H7 (cell line): ENCODE measurements at places on chromosomes 6 and 20.

GRCh38 chr6:98759459-98759858 is 74.9 kb upstream of the POU3F2 start:
- no peak for DNase-seq

DNA sequence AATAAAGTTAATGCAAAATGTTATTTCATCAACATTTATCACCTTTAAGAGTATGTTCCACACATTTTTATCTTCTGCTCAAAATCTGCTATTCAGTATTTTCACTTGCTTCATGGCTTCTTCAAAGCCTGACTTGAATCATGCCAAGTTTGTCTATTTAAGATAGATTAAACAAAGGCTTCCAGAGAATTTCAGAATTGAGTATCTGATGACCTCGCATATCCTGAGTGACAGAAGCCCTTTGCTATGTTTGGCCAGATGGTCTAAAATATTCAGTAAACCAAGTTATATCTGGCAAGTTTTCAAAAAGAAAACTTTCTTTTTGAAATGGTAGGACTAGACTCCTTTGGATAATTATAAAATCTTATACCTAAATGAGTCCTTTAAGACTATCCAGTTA is 348.9 kb upstream of the KCNQ5 start:
- DNase-seq, result no peak

DNA sequence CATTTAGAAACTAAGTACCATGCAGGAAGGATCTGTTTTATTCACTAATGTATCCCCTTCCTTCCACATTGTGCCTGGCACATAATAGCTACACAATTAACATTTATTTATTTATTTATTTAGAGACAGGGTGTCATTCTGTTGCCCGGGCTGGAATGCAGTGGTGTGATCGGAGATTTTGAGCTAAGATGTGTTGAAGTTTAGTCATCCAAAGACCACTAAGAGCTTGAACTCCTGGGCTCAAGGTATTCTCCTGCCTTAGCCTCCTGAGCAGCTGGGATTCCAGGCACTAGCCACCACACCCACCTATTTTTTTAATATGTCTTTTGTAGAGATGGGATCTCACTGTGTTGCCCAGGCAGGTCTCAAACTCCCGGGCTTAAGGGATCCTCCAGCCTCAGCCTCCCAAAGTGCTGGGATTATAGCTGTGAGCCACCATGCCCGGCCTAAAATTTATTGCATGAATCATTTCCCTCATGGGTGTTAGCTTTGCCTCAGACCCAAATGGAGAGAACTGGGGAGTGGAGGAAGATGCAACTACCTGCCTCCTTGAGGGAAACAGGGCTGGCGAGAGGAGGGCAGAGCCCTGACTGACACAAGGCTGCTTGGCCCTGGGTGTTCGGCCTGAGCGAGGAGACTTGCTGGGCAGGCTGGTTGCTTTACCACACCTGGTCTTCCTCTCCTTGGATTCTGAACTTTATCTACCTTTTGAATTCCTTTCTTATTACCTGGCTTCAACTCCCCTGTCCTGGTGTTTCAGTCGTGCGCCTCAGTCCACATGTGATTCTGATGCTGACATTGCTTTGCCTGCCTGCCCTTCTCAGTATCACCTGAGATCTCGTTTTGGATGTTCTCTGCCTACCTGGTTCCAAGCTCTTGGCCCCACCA is 1.7 kb upstream of the DYNLT1 start:
- no peak for DNase-seq

DNA sequence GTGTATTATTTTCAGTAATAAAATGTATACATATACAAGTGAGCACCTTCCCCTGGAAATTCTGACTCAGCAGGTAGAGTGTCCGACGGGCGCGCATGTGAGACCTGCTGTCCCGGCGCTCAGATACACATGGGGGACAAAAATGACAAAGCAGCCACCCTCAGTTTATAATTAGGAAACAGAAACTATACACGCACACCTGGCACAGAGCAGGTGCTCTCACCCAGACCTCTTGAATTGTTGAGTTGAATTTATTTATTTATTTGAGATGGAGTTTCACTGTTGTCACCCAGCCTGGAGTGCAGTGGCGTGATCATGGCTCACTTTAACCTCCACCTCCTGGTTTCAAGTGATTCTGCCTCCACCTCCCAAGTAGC is 180.4 kb downstream of the ZDHHC14 start:
- DNase-seq, result no peak

DNA sequence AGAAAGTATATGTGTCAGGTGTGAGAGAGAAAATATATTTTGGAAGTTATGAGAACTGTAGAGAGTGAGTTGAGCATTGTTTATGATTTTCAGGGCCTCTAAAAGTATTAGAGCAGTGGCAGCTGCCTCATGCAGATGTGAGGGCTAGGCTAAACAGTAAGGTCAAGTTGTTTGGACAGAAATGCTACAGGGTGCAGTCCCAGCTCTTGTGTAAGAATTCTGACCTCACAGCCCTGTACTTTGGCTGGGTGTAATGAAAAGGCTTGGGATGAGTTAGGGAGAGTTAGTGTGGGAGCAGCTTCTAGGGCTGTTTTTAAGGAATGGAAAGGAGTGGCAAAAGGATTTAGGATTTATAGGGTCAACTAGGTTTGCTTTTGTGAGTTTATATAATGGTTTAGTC is 764.8 kb upstream of the ADGRB3 start:
- DNase-seq, result no peak

DNA sequence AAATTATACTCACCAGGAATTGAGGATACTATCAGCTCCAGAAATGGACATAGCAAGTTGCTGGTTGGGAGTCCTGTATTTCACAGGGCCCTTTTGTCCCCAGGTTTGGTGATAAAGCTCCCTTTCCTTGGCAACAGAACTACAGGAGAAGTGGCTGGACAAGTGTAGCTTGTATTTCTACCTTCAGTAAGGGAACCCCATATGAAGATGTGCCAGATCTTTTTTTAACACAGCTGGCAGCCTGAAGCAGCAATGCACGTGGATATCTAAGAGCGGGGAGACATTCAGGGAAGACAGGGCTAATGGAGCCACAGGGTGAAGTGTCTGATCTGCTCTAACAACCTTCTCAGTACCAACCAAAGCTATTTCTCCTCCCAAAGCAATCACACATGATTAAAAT is 373.9 kb upstream of the ID4 start:
- no peak for DNase-seq

DNA sequence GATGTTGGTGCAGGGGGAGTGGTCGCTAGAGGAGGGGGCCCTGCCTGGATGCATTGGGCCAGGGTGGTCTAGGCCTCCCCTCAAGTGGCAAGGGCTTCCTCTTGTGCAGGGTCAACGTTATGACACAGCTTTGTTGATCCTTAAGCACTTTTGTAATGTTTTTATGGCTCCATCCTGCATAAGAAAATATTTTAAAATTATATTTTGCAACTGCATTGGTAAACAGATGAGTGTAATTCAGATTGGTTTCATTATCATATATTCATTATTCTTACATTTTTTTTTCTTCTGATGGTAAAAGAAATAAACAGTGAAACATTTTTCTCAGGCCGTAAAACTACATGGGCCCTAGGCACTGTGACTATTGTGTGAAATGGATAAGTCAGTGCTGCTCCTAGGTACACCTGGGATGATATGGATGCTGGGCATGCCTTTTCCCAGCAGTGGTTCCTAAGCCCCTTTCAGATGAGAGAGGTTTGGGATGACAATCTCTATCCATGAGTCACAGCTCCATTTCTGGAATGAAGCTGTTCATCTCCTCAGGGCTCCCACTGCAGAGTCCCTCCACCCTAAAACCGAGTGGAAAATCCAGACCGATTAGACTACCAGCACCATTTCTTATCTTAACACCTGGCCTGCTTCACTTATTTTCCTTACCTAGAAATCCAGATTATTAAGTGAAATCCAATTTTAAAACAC is 5.8 kb upstream of the SIM1 start:
- DNase-seq, result no peak

GRCh38 chr6:167797011-167797471 is 29.7 kb upstream of the AFDN start:
- DNase-seq, result no peak

DNA sequence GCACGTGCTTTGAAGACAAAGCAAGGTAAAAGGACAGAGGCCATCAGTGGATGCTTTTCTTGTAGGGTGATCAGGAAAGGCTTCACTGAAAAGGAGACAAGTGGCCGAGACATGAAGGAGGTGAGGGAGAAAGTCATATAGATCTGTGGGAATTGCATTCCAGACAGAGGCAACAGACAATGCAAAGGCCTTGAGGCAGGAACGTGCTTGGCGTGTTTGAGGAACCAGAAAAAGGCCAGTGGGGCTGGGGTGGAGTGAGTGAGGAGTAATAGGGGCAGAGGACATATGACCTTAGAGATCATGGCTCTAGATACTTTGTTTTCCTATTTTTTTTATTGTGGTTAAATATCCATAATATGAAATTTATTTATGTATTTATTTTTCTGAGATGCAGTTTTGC is 10.5 kb upstream of the SALL4 start:
- no peak for DNase-seq

GRCh38 chr20:7893014-7893730 is 47.1 kb downstream of the HAO1 start:
- DNase-seq, result no peak

DNA sequence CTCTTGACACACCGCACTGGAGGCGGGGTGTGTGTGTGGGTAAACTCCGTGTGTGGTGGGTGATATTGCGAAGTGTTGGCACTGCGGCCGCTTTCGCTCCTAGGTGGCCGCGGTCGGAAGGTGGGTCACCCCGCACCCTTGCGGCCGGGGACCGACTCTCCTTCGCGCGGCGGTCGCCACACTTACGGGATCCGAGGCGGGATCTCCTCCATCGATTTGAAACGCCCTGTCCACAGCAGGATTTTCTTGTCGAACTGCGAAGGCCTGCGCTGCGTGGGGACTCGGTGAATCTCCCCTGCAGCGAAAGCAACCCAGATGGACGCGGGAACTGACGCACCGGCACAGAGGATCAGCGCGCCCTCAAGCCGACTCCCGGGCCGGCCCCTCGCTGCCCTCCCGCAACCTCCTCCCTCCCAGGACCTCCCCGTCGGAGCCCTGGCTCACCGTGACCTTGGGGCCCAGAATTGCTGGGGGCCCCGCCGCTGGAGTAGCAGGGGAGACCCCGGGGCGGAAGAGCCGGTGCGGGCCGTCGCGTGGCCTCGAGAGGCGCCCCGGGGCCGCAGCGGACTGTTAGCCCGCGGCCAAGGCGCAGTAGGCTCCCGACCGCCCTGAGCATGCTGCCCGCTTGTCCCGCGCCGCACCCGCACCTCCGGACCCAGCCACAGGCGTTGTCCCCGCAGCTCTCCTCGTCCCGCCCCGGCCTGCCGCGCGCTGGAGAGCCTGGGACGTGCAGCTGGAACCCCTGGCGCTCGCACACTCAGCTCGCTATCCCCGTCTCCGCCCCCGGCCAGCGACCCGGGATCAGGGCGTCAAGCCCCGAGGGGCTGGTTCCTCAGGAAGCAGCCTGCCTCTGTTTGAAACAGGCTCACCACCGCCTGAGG is at the start of gene FAM162B:
Gene FAM162B, minus strand, starts transcription at position 759 of the 881 bp plus-strand sequence. Its CDS starts 143 bp downstream, at position 616.
- peak; percentile 82 for DNase-seq

DNA sequence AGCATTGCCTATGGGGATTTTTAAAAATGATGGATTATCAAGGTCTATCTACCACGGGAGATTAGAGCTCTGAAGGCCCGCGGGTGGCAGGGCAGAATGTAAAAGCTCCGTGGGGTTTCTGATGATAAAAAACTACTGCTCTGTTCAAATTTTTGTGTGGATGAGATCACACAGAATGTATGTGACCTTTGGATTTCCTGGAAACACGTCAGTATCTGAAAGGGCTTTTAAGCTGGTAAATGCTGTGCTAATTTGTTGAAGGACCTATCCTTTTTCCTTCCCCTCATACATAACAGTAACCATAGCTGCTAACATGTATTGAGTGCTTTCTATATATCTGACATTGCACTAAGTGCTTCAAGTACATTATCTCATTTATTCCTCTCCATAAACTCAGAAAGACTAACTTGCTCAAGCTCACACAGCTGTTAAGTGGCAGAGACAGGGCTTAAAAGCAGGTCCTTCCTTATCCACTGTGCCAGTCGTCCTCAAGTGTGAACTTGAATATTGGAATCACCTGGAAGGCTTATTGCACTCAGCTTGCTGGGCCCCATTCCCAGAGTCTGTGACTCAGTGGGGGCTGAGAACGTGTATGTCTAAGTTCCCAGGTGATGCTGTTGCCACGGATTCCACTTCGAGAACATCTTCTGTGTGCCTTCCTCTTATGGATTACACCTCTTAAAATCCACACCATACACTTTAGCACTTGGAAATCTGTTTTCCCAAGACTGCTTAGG is 1.9 kb upstream of the TMEM242 start:
- DNase-seq, result no peak

DNA sequence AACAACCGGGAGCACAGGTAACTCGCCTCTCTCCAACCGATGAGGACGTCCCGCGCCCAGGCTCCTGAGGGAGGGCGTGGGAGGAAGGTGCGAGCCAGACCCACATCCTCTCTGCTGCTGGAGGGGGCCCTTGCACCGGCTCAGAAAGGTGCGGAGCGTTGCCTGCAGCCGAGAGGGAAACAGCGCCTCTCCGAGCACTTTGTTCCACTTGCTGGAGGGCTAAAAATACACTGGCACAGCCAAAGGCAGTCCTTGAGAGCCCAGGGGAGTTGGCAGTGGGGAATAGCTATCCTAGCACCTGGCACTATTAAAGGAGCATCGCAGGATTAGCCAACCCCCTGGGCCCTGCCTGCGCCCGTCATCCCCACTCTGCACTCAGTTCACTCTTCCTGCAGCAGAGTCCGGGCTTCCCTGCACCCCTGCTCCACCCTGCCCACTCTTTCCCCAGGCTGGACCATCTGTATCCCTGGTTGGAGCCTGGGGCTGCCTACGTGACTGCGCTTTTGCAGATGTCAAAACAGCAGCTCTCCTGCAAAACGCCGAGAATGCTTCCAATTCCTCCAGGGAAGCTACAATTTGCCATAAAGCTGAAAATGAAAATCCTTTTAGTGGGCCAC is 108.9 kb downstream of the SNX5 start:
- peak; percentile 79 for DNase-seq

- DNase-seq, result no peak
Observed at GRCh38 chr6:52603000-52603795, 26.3 kb upstream of the TRAM2 start.

GRCh38 chr6:17988422-17988944 is 1.0 kb upstream of the KIF13A start:
- DNase-seq, result no peak

- DNase-seq, result no peak
Observed at GRCh38 chr6:96124778-96125177, 109.0 kb downstream of the FUT9 start.

GRCh38 chr20:25476106-25477013 is 68.9 kb downstream of the GINS1 start:
- DNase-seq, result no peak

DNA sequence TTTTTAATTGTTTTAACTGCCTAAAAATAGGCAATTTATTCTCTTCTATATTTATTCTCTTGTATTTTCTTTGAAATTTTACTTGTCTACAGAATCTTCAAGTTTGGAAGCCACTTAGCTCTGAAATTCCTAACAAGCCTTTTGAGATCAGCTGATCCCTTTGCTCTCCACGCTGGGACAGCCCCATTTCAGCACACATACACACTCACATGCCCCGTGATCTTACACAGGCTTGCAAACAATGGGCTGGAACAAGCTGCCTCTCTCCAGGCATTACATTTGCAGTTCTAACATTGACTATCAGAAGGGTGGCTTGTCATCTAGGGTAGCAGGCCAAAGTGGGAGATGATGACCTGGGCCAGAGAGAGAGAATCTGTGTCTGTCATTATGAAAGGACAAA is 62.1 kb upstream of the RAB32 start:
- DNase-seq, result no peak

GRCh38 chr6:167420858-167421766 is 96.2 kb downstream of the TTLL2 start:
- DNase-seq, result peak; percentile 71

GRCh38 chr20:12554426-12554825 is 454.3 kb upstream of the SPTLC3 start:
- DNase-seq, result no peak

GRCh38 chr20:32891926-32892660 is 33.4 kb downstream of the EFCAB8 start:
- DNase-seq, result peak; percentile 17

GRCh38 chr6:36627801-36628246 is 33.7 kb downstream of the SRSF3 start:
- DNase-seq, result no peak
